ENCODE measurements at places on chromosomes 1 and 21. TPM values are rescaled to one million over a fixed set of nuclear protein-coding genes. Genes with fewer than 3 reads are reported as not detected.
A peak's percentile ranks its signal among the peaks of the same experiment; 100 is the strongest.

The MARK1 gene
- 1.8 TPM for total RNA-seq

The KIF17 gene
- 0.11 TPM for total RNA-seq

The LRRC53 gene
- total RNA-seq, result not detected

The NCF2 gene
- not detected for total RNA-seq

The CCDC30 gene
- total RNA-seq, result 3.3 TPM

The OR2T29 gene
- not detected for total RNA-seq

The OXCT2 gene
- not detected for total RNA-seq

The DPH5 gene
- 51.7 TPM for total RNA-seq

The CCDC17 gene
- total RNA-seq, result 2.4 TPM

The LEFTY1 gene
- 0.24 TPM for total RNA-seq

The PPM1J gene
- 1.1 TPM for total RNA-seq

The MMEL1 gene
- total RNA-seq, result not detected

The BRINP2 gene
- not detected for total RNA-seq

The SMPDL3B gene
- total RNA-seq, result not detected

The S100A8 gene
- not detected for total RNA-seq

- no peak for DNase-seq
Observed at GRCh38 chr21:36587388-36587787, 107.5 kb upstream of the CLDN14 start.

- no peak for DNase-seq
Observed at GRCh38 chr1:117622726-117623125, 16.9 kb downstream of the TENT5C start.

DNA sequence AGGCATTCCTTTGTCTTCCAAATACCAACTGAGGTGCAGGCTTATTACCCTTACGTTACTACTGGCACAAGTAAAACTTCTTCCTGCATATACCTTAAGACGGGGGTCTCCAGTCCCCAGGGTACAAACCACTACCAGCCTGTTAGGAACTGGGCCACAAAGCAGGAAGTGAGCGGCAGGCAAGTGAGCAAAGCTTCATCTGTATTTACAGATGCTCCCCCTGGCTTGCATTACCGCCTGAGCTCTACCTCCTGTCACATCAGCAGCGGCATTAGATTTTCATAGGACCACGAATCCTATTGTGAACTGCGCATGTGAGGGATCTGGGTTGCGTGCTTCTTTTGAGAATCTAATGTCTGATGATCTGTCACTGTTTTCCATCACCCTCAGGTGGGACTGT is 113.1 kb downstream of the SLC45A1 start:
- no peak for DNase-seq

DNA sequence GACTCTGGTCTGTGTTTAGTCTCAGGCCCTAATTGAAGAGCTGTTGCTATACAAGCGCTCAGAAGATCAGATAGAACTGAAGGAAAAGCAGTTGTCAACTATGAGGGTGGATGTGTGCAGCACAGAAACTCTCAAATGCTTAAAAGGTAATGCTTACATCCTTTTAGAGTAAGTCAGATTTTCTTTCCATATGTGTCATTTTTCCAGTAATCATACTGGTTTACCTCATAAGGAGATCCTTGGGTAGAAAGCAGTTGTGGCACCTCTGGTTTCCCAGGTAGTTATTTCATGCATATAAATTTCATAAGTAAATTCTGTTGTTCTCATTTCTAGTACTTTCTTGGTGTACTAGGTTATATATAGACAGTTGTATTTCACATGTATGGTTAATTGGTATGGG is 43.0 kb upstream of the TARS2 start:
- DNase-seq, result no peak

- no peak for DNase-seq
Observed at GRCh38 chr1:208988811-208989222, 594.7 kb upstream of the CAMK1G start.

- DNase-seq, result peak; percentile 73
Observed at GRCh38 chr21:44702973-44703730, 6.2 kb downstream of the KRTAP10-12 start.

DNA sequence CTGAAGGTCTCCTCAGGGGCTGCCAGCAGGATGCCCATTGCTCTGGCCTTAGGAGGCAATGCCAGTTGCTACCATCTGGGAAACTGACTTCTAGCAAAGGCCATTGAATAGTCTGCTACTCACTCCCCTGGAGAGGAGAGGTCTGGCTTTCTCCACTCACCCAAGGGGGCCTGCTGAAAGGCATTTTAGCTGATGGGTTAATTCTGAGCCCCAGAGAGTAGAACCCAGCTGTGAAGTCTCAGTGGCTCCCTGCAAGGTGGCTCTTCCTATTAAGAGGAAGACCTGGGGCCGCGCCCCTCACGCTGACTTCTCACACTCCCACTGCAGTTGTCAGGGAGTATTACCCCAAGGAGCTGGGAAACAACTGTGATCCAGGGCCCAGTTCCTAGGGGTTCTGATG is 213.3 kb upstream of the GALNT2 start:
- DNase-seq, result no peak

DNA sequence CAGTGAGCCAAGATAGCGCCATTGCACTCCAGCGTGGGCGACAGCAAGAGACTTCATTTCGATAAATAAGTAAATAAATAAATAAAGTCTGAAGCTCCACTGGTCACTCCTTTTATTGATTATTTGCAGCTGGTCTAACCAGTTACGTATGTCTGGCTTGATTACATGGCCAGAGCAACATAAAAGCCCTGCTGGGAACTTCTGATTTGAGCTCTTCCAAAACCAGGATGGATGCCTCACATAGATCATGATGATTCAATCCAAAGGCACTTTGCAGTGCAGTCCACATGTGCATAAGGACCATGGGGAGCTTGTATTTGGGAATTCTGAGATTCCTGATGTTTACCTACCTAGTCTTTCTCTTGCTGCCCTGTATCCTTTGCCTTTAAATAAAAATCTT is 24.0 kb downstream of the NSUN4 start:
- DNase-seq, result no peak

DNA sequence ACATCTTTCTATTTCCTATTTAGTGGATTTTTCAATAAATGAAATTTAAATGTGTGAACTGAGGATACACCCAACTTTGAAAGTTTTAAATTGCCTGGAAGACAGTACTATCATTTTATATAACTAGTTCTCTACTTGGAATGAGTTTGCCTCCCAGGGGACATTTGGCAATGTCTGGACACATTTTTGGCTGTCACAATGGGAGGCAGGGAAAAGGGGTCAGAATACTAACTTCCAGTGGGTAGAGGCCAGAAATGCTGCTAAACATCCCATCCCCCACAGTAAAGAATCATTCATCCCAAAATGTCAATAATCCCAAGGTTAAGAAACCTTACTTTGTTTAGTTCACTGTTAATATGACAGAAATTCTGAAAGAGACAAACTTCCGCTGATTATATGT is 13.2 kb upstream of the NRAS start:
- no peak for DNase-seq

DNA sequence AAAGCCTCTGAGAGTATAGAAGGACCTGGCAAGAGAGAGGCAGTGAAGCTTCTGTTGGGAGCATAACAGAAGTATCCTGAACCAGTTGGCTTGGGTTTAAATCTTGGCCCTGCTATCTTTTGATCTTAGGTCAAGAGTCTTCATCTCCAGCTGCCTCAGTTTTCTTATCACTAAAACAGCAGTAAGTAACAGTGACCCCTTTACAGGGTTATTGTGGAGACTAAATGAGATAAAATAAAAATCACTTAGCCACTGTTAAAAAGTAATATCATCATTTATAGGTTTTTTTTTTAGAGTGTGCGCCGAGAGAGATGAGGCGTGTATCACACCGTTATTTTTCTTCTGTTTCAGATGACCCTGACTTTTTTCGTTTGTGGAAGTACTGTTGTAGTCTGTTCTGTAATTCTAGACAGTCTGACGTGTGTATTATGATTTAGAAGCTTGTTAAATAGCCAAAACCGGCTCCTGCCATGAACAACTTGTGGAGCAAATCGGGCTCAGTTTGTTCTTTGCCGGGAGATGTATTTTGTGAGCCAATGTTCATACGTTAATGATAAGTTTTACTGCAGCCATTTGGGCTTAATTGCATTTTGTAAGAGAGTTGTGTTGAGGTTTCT is 1.1 kb downstream of the THRAP3 start:
- no peak for DNase-seq

DNA sequence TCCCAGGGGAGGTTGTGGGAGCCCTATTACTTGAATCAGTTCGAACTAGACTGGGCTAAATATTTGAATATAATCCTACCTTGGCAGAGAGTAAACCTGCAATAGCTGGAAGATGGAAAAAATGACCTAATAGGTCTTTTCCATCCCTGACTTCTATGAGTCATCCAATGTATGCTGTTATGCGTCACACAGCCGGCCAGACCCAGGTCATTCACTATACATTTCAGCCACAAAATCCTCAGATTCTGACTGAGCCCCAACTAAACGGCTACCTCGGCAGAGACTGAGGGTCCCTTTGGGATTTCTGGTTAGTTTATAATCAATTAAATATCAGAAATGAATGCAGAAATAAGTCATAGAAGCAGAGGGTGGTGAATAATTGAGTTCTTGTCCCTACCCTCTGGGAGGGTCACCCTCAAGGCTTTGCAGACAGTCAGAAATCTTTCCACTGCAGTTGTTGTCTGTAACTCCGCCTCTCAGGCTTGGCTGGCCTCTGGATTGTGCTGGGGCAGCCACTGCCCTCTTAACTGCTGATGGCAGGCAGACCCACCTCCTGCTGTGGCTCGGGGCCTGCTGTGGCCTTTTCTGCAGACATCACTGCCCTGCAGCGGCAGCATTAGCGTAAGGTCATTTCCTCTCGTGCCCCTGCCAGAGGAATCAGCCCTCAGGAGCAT is 240.5 kb downstream of the TGFB2 start:
- DNase-seq, result peak; percentile 89

DNA sequence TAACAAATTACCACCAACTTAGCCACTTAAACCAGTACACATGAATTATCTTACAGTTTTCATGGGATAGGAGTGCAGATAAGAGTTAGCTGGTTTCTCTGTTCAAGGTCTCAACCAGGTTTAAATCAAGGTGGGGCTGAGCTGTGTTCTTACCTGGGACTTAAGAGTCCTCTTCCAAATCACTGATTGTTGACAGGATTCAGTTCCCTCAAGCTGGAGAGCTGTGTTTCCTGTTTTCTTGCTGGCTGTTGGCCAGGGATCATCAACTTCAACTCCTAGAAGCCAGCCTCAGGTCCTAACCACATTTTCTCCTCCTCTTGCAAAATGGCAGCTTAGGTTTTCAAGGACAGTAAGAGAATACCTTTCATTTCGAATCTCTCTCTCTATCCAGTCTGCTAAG is 123.8 kb upstream of the CHRM3 start:
- no peak for DNase-seq

- DNase-seq, result peak; percentile 92
Observed at GRCh38 chr1:64136752-64137411, 66.5 kb upstream of the UBE2U start.

DNA sequence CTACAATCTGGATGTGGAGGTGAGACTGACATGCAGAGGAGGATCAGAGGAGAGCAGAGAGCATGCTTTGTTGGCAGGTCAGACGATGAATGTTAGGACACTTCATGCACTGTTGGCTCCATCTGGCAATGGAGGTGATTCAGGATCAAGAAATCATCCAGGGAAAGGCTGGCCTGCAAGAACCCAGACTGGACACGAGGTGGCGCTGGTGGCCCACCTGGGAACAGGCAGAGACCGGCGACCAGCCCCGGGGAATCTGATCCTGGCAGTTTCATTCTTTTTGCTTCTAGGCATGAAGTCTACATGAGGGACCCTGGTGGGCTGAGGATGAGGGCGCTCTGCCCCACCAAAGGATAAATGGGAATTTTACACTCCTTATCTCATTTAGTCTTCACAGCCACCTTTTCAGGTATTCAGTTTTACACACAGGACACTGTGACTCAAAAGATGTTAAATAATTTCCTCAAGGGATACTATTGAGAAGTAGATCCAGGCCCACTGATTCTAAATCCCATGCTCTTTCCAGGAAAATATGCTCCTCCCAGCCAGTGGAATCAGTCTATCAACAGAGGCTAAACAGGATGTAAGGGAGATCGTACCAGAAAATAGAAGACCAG is 26.2 kb upstream of the SCMH1 start:
- DNase-seq, result peak; percentile 91

- DNase-seq, result no peak
Observed at GRCh38 chr1:201213106-201213770, 22.6 kb downstream of the IGFN1 start.

DNA sequence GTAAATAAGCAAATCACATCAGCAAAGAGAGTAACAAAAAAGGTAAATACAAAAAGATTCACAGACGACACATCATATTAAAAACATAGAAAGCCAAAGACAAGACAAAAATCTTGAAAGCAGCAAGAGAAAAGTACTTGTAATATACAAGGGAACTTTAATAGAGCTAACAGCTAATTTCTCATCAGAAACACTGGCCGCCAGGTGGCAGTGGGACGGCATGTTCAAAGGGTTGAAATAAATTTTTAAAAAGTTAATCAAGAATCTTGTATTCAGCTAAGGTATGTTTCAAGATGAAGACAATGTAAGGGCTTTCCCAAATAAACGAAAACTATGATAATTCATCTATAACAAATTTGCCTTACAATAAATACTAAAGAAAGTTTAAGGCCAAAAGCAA is 358.1 kb downstream of the LRRIQ3 start:
- DNase-seq, result no peak

GRCh38 chr1:31249854-31250253 is 10.2 kb upstream of the NKAIN1 start:
- no peak for DNase-seq

Data from osteocyte (in vitro differentiated cells).